ENCODE measurements at places on chromosomes 6 and 20. TPM values are rescaled to one million over a fixed set of nuclear protein-coding genes. Genes with fewer than 3 reads are reported as not detected.

Gene PRR18
- not detected for total RNA-seq

Gene COX7A2
- 358 TPM for total RNA-seq

Gene NR2E1
- not detected for total RNA-seq

Gene PAX1
- total RNA-seq: not detected
